ENCODE measurements at places on chromosomes 2 and 18. TPM values are rescaled to one million over a fixed set of nuclear protein-coding genes. Genes with fewer than 3 reads are reported as not detected.

DNA sequence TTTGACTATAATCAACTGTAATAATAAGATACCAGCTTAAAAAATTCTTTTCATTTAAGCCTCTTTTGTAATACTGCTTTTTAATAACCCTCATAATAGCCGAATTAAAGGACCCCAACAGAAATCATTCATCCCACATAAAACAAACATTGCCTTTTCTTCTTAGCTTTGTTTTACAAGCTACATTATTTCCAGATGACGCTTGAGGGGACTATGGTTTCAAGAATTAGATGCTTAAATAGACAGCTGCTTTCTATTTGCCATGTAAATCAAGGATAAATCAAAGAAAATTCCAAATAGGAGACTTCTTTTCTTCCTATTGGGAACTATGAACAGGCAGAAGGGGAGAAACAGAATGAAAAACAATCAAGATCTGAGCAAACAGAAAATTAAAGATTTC, 200.7 kb upstream of the SMAD7 start:
- DNase-seq, result no peak

DNA sequence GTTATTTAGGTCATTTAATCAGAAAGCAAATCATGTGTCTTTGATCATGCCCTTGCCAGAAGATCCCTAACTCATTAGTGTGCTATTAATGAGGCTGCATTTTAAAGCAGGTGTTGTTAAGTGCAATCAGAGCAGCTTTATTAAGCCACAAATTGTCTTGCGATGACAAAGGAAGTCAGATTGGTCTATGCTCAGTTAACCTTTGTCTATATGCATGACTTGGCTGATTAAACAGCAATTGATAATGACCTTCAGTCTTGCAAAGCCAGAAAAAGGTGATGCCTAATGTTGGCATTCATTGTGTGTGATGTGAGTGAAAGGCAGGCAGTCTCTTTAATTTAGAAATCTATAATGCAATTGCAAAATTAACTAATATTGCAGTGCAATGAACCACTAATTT, 166.9 kb downstream of the RND3 start:
- no peak for DNase-seq

DNA sequence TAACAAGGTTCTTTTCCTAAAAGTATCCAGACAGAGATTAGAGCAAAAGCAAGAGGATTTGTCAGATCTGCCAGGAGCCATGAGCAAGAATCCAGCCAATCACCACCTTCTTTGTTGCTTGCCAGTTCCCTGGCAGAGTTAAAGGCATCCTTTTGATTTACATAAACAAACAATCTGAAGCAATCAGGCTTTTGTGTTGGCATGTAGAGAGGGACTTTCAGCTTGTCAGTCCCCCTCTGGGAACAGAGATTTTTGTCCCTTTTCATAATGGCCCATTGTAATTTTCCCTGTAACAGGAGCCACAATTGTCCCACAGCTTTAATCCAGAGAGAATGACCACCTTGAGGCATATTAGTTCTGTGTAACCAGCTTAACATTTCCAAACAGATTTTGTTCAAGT, at the start of gene ERMN:
Gene ERMN (minus strand): TSS at position 39 of the 400 bp plus-strand sequence. CDS start 182 bp downstream, outside the sequence.
- no peak for DNase-seq

- DNase-seq, result no peak
These were observed 10.7 kb upstream of the IAH1 start for GRCh38 chr2:9463698-9464034.

- no peak for DNase-seq
These were observed 222.9 kb downstream of the DSC3 start for GRCh38 chr18:30819619-30820018.

- no peak for DNase-seq
These were observed 49.8 kb upstream of the LGALSL start for GRCh38 chr2:64404002-64404731.

DNA sequence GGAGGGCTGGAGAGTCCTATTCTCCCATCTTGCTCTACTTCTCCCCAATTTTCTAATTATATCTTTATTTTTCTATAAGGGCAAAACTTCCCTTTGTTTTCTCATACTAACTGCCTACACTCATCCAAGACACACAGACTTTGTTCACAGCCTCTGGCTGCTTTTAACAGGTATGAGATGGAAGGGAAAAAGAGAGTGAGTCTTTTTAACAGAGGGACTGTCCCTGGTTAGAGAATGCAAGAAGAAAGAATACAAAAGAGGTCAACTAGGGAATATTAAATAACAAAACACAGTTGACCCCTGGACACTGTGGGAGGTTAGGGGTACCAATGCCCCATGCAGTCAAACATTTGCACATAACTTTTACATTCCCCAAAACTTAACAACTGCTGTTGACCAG, 41.8 kb downstream of the SP100 start:
- DNase-seq, result no peak

- DNase-seq, result no peak
These were observed 137.1 kb downstream of the LTBP1 start for GRCh38 chr2:33083699-33084387.

Gene THSD7B
- 1.4 TPM for total RNA-seq

Gene TMEFF2
- total RNA-seq, result not detected

DNA sequence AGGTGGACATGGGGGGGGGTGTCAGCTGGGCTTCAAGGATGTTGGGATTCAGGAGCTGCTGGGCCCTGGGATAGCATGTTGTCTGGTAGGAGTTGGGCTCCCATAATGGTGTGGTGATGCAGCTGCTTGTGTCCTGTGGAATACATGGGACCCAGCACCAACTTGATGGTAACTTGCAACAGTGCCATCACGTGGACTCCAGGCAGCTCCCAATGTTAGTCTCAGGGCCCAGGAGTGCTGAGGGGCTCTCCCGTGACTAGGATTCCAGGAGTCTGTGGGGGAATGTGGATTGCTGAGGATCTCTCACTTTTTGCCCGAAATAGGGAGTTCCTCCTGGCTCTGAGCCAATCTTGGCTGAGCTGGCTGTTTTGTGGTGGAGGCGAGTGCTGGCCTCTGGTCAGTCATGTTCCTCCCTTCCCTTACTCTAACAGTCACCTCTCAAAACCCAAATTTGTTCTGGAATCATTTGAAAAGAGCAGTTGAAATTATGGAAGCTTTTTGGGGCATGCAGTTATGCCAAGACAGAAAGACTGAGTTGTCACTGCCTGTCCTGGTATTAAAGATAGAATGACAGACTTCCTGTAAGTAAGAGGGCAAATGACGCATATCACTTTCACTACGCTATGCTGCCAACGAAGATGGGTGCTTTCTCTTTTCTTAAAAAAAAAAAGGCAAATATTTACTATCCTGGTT, 607.1 kb downstream of the ADCYAP1 start:
- no peak for DNase-seq

- DNase-seq, result no peak
These were observed 372.8 kb downstream of the MTX2 start for GRCh38 chr2:176642074-176642473.

DNA sequence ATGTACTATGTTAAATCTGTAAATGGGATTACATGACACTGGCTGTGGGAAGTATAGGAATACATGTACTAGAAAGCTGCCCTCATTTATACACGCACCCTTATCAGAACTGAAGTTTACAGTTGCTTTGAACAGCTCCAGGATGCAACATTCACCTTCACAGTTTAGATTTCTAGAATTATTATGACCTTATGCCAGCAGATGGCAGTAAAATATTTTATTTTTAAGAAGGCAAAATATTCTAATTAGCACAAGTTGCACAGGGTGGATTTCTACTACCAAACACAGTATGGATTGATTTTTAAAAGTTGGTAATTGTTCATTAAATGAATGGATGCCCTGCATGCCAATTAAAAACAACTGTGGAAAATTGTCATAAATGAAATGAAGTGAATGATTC, 670.4 kb downstream of the KCNJ3 start:
- no peak for DNase-seq

Measured in omental fat pad (tissue), 4 donors.